ENCODE measurements at places on chromosomes 1 and 21. TPM values are rescaled to one million over a fixed set of nuclear protein-coding genes. Genes with fewer than 3 reads are reported as not detected.
A peak's percentile ranks its signal among the peaks of the same experiment; 100 is the strongest.

The PRAMEF17 gene
- total RNA-seq = not detected

The CR1L gene
- total RNA-seq = 0.15 TPM

GRCh38 chr21:16186742-16187141, 457.0 kb downstream of the USP25 start:
- H3K27ac ChIP-seq = no peak overlapping the region
- H3K4me1 ChIP-seq = no peaks in the 10 kb centered on the region
- DNase-seq = no peak
- H3K27me3 ChIP-seq = no peaks in the 10 kb centered on the region
- no peak overlapping the region for H3K4me3 ChIP-seq
- H3K36me3 ChIP-seq = no peaks in the 10 kb centered on the region

DNA sequence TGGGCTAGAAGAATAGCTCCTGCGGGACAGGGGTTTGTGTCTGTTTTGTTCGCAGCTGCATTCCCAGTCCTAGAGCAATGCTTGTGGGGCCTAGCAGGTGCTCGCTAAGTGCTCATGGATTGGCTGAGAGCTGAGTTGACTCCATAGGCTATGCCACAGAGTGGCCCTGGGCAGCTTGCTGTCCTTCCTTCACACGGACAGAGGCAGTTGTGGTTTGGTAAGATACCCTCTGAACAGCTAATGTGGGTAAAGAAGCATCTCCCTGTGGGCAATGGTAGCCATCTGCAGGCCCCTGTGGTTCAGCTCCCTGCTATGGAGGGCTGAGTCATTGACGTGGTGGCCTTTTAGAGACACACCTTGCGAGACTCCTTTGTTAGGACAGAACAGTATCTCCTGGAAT, 23.5 kb upstream of the LBR start:
- no peak for DNase-seq
- H3K27ac ChIP-seq = no peak overlapping the region
- peaks cover 77% of the 10 kb centered on the region for H3K4me1 ChIP-seq
- no peak overlapping the region for H3K4me3 ChIP-seq
- H3K36me3 ChIP-seq = no peaks in the 10 kb centered on the region

The SYNC gene
- 1.3 TPM for total RNA-seq

The RAB3B gene
- 15.1 TPM for total RNA-seq

The MNDA gene
- total RNA-seq = not detected

GRCh38 chr21:32100423-32100822, 178.4 kb downstream of the MIS18A start:
- H3K4me1 ChIP-seq = no peaks in the 10 kb centered on the region
- no peak for DNase-seq
- peaks cover 24% of the 10 kb centered on the region for H3K27me3 ChIP-seq

GRCh38 chr1:166057650-166058049, 109.2 kb downstream of the FAM78B start:
- no peaks in the 10 kb centered on the region for H3K36me3 ChIP-seq
- H3K27ac ChIP-seq = no peak overlapping the region
- H3K4me1 ChIP-seq = no peaks in the 10 kb centered on the region
- H3K27me3 ChIP-seq = peaks cover 35% of the 10 kb centered on the region

GRCh38 chr1:192140382-192140781, 17.9 kb upstream of the RGS18 start:
- no peaks in the 10 kb centered on the region for H3K36me3 ChIP-seq
- H3K27ac ChIP-seq = no peak overlapping the region
- no peaks in the 10 kb centered on the region for H3K27me3 ChIP-seq

The PRR9 gene
- total RNA-seq = not detected

DNA sequence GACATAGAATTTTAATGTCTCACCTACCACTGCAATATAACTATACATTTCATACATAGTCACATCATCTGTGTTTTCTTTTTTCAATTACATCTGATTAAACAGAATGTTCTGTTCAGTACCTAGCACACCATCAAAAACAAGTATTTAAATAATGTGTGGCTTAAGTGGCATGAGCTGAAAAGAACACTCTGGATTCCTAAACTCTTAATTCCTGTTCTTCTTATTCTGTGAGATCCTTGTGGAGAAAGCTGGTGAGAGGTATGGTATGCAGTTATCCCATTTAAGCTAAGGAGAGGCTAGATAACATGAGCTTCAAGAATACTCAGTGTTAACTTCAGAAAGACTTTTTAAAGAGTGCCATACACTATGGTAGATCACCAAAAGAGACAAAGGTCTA, 5.5 kb downstream of the TP53BP2 start:
- H3K36me3 ChIP-seq = no peaks in the 10 kb centered on the region
- no peak for DNase-seq
- no peaks in the 10 kb centered on the region for H3K27me3 ChIP-seq
- no peak overlapping the region for H3K27ac ChIP-seq

GRCh38 chr1:200337410-200337809, 72.4 kb downstream of the ZNF281 start:
- H3K27ac ChIP-seq = no peak overlapping the region
- DNase-seq = no peak
- no peak overlapping the region for H3K4me3 ChIP-seq
- no peaks in the 10 kb centered on the region for H3K27me3 ChIP-seq
- H3K4me1 ChIP-seq = peaks cover 18% of the 10 kb centered on the region
- H3K36me3 ChIP-seq = no peaks in the 10 kb centered on the region

DNA sequence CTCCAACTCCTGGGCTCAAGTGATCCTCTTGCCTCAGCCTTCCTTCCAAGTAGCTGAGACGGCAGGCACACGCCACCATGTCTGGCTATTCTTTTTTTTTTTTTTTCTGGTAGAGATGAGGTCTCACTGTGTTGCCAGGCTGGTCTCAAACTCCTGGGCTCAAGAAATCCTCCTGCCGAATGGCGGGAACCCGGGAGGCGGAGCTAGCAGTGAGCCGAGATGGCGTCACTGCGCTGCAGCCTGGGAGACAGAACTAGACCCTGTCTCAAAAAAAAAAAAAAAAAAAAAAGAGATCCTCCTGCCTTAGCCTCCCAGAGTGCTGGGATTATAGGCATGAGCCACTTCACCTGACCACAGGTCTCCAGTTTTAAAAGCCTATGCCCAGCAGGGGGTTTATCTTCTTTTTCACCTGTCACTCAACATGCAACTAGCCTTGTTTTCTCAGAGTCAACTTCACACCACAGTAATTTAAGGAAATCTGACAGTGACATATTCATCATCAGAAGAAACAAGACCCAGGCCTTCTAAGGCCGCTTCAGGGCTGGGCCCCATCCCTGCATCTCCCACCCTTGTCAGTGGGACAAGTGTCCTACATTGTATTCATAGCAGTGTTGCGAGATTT, 38.3 kb upstream of the GALNT2 start:
- DNase-seq = no peak
- H3K36me3 ChIP-seq = no peaks in the 10 kb centered on the region
- H3K27me3 ChIP-seq = no peaks in the 10 kb centered on the region
- no peaks in the 10 kb centered on the region for H3K4me1 ChIP-seq
- H3K27ac ChIP-seq = no peak overlapping the region

- H3K4me1 ChIP-seq = no peaks in the 10 kb centered on the region
- no peaks in the 10 kb centered on the region for H3K36me3 ChIP-seq
- peaks cover 42% of the 10 kb centered on the region for H3K27me3 ChIP-seq
- peak; percentile 74 for DNase-seq
These were observed 92.1 kb upstream of the CD53 start for GRCh38 chr1:110780600-110781484.

GRCh38 chr1:80837066-80837465, 963.7 kb upstream of the ADGRL2 start:
- no peaks in the 10 kb centered on the region for H3K27me3 ChIP-seq
- H3K4me3 ChIP-seq = no peak overlapping the region
- DNase-seq = no peak
- H3K4me1 ChIP-seq = no peaks in the 10 kb centered on the region
- no peaks in the 10 kb centered on the region for H3K36me3 ChIP-seq
- no peak overlapping the region for H3K27ac ChIP-seq

GRCh38 chr1:87986130-87986866, 657.6 kb downstream of the LMO4 start:
- no peak overlapping the region for H3K27ac ChIP-seq
- no peak overlapping the region for H3K4me3 ChIP-seq
- H3K4me1 ChIP-seq = no peaks in the 10 kb centered on the region
- no peaks in the 10 kb centered on the region for H3K27me3 ChIP-seq

The SEC16B gene
- total RNA-seq = 1.2 TPM

DNA sequence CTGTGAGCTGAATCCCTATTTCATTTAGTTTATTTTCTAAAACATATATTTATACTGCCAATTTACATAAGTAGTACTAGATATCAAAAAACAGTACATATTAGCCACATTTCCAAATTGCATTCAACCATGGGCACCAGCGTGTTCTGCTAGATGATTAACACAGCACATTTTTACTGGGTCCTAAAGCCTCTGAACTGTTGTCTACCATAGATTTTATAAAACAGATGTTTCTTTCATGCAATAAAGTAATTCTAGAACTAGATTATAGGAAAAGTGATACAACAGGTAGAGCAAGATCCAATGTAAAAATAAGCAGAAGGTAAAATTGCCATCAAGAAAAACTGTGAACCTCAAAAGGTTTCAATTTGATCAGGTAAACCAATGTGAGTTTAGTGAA, 108.6 kb downstream of the FAF1 start:
- no peak overlapping the region for H3K27ac ChIP-seq
- no peaks in the 10 kb centered on the region for H3K4me1 ChIP-seq
- no peaks in the 10 kb centered on the region for H3K27me3 ChIP-seq
- no peak for DNase-seq

Measured in HCT116 (cell line).